Ovary (tissue), 10 donors: ENCODE measurements at places on chromosomes 3 and 15. TPM values are rescaled to one million over a fixed set of nuclear protein-coding genes. Genes with fewer than 3 reads are reported as not detected.

HLTF gene
- 31.0 TPM for total RNA-seq

GRCh38 chr3:18100121-18100520 is 325.0 kb downstream of the SATB1 start:
- DNase-seq: no peak

DNA sequence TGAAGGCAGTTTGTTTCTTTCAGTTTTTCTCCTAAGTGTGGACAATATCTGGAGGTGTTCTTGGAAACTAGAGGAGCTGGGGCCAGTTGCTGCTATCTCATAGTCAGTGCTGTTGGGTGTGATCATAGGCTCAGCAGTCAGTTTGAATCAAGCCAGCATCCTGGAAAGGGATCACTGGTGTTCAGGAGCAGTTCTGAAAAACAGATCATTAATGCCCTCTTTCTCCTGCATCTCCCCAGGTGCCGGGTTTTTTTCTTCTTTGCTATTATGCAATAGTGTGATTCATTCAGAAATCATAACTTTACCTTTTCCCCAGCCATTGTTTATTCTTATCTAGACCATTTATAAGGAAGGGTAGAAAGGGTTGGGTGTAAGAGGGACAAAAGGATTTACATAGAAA is 24.0 kb downstream of the LNP1 start:
- no peak for DNase-seq

GRCh38 chr3:197438906-197439305 is 116.9 kb downstream of the BDH1 start:
- DNase-seq: no peak

NANOGP8 gene
- 0.40 TPM for total RNA-seq

DNA sequence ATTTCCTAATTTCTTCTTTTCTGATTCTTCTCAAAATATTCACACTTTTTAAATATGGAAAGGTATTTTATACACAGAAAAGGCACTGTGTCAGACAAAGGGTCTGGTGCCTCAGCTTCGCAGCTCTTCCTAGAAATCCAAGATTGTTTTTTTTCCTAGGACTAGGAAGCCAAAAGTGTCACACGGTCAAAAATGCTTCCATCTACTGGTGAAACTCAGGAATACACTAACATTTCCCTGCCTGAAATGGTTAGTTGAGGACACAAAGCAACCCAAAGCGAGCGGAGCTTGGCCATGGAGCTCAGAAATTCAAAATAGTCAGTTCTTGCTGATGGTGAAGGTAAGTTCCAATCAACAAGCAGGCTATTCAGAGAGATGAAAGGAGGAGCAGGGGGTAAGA is 426.5 kb upstream of the RASGRP1 start:
- DNase-seq: no peak

DNA sequence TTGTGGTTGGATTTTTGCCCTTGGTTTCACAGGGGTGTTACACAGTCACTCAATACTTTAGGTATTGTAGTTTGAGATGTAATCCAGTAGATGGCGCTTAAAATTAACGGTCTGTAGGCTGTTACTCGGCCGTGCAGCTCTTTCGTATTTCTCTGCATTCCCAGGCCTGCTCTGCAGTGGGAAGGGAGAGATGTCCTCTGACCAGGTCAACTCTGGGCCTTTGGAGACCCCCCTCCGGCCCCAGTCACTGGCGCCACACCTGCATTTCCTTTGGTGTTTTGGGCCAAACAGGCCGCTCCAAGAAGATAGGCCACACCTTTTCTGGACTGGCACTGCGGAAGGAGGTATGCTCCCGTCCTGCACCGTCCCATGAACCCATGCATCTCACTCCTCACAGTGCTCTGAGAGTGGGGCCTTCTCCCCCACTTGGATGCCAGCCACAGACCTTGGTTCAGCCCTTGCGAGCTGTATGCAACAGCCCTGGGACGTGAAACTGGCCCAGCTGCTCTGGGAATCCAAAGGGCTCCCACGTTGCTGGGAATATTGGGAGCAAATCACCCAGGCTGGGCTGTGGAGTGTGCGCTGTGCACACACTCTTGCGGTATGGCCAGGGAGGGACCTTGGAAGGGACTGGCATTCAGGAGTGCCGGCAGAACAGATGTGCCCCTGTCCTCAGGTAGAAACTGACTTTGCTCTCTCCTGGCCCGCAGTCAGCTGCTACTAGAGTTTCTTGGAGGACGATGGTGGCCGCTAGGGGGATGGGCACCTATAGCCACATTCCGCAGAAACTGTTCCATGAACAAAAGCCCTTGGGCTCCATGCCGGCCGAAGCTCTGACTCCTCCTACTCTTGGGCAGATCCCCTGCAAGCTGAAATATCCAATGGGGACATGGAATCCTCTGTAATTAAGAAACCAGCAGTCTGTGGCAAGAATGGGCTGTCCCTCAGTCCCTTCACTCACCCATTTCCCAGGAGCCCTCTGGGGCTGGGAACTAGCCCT is 410.5 kb upstream of the CADM2 start:
- no peak for DNase-seq

DNA sequence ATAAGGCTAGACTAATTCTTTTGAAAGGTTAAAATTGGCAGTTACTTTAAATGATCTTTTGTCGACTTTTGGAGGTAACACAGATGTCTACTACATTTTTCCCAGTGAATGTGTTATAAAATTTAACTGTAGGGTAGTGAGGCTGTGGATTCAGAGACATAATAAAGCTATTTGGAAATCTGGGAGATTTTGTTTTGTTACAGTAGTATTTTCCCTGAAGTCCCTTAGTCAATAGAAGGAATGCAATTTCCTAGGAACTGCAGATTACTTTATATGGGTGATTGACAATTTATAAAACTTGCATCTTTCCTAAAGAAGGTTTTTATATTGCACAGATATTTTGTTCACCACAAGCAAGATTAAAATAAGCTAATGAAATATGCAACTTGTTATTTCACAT is 96.9 kb downstream of the ALCAM start:
- DNase-seq: no peak

FBXW12 gene
- not detected for total RNA-seq

CSTA gene
- 18.1 TPM for total RNA-seq

GRCh38 chr15:98308117-98308516 is 340.2 kb upstream of the IGF1R start:
- no peak for DNase-seq

ANKRD34C gene
- 0.10 TPM for total RNA-seq

DNA sequence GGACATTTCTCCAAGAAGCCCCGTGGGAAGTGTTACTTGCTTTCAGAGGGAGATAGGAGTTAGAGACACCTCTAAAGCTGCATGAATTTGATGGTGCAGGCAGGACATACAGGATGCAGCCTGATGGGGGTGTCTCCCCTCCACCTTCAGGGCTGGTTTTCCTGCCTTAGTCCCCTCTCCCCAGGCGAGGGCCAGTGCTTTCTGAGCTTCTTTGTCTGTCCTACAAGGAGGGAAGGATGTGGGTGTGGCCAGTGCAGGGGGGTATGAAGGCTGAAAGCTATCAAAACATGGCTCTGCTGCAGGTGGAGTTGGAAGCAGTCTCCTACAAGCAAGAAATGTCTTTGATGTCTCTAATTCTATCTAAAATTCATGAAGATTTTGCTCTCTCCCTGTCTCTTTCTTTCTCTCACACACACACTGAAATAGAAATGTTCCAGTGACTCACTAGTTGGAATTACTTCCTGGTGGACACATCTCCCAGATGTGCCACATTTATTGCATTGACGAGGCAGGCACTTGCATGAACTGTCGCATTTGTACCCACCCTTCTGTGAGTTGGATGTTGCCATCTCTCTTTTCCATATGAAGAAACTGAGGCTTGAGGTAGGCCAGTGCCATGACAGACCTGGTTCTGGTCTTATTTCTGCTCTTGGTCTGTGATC is 13.9 kb upstream of the PODXL2 start:
- DNase-seq: no peak

- no peak for DNase-seq
Measured at GRCh38 chr3:113132571-113132996, 78.8 kb upstream of the BOC start.

DNA sequence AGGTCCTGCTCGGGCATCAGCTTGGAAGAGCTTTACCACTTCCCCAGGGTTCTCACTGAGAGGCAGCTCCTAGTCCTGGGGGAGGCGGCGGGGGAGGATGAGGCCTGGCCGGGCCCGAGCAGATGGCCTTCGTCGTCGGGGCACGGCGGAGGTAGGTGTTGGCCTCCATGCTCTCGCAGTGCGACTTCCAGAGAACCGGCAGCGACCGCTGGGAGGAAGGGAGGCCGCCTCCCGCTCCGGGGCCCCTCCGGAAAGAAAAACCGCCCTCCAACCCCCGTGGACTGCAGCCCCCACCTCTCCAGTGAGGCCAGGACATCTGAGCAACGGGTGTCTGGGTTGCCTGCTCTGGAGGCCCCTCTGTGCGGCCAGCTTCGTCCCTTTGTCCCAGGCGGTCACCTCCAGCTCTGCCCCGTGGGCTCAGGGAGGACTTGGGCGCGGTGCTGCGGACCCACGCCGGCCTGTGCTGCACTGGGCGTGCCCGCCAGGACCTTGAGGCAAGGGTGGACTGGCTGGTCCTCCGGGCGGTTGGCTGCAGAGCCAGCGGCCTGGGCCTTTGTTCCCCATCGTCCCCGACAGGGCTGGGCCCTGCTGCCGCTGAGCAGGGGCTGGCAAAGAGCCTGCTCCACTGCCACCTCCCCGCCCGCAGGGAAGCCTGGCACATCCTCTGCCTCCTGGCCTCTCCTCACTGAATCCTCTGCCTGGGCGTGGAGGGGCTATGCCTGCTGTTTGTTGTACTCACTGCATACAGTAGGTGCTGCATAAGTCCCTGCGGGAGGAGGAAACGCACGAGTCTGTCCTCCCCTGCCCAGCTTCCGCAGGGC is 13.6 kb upstream of the GP9 start:
- peak; percentile 20 for DNase-seq

- no peak for DNase-seq
Measured at GRCh38 chr3:194101592-194102432, 34.1 kb upstream of the HES1 start.

GRCh38 chr3:149270180-149270579 is 48.6 kb upstream of the CP start:
- DNase-seq: no peak

DNA sequence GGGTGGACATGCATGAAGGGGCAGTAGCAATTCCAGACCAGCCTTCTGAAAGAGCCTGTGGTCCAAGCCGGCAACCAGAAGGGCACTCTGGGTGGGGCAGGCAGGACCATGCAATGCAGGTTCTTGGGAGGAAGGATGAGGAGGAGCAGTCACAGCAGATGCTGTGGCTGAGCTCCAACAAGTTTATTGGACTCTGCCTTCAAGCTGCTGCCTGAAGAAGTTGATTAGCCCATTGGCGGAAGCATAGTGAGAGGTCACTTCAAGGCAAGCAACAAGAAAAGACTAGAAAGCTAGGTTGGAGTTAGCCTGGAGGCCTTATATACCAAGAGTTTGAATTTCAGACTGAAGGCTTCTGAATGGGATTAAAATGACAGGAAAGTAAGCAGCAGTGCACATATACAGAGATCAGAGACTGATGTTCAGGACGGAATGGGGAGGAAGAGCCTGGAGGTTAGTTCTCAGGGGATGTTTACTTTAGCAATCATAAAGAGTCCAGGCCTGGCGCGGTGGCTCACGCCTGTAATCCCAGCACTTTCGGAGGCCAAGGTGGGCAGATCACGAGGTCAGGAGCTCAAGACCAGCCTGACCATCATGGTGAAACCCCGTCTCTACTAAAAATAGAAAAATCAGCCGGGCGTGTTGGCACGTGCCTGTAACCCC is 39.9 kb downstream of the SFMBT1 start:
- no peak for DNase-seq

DNA sequence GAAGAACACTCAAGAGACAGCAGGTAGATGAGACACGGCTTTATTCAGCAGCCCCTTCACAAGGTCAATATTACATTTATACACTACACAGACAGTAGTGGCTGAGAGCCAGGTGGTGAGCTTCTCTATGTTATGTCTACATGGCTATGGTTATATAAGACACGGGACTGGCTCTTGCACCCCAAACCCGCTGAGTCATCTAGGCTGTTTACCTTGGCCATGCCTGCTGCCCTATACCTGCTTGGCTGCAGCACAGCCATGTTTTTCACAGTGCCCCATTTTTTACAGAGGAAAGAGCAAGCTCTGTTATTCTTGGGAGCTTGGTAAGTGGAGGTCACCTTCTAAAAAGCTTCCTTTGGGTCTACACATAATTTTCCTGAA is 231.6 kb downstream of the IGSF11 start:
- DNase-seq: no peak

TRIM59 gene
- 2.1 TPM for total RNA-seq

MB21D2 gene
- 5.4 TPM for total RNA-seq

LARP6 gene
- total RNA-seq: 31.9 TPM

MOBP gene
- 0.72 TPM for total RNA-seq

KNG1 gene
- 0.23 TPM for total RNA-seq

DNA sequence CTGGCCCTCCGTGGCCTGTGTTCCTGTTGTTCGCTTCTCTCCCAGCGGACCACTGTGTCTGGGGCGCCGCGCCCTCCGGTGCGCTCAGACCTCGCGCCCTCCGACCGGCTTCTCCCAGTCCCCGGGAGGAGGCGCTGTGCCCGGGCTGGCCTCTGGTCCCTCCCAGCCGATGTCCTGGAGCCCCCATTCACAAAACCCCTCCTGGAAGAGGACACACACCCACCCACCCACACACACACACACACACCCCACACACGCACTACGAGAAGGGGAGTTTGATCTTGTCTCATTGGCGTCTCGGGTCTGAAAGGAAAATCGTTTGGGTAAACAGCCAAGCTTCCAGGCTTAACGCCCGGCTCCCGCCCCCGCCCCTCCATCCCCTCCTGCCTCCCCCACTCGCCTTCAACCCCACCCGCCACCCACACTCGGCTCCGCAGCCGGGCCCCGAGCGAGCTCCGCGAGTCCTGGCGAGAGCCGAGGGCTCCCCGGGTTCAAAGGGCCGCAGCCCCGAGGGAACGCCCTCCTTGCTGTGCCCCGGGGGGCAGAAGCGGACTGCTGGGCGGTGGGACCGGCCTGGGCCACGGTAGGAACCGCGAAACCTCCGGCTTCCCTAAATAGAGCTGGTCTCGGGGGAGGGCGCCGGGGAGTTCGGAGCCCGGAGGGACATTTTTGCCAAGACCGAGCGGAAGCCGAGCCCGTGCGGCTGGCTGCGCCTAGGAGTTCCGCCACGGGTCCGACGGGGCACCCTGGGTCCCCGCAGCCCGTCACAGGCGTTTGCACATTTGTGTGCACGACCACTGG is 23.6 kb downstream of the NR2F2 start:
- peak; percentile 88 for DNase-seq

- DNase-seq: no peak
Measured at GRCh38 chr3:106508331-106508893, 639.6 kb upstream of the CBLB start.

- DNase-seq: no peak
Measured at GRCh38 chr15:73030122-73030679, 22.1 kb upstream of the NEO1 start.

GRCh38 chr3:187276397-187277128 is 15.0 kb downstream of the MASP1 start:
- DNase-seq: no peak
